ENCODE measurements at places on chromosomes 1 and 21. TPM values are rescaled to one million over a fixed set of nuclear protein-coding genes. Genes with fewer than 3 reads are reported as not detected.

GRCh38 chr1:114260805-114261484 is 107.3 kb upstream of the SYT6 start:
- no peak for DNase-seq

Gene CYP4A11
- not detected for polyA plus RNA-seq

Gene VWA5B1
- not detected for polyA plus RNA-seq

DNA sequence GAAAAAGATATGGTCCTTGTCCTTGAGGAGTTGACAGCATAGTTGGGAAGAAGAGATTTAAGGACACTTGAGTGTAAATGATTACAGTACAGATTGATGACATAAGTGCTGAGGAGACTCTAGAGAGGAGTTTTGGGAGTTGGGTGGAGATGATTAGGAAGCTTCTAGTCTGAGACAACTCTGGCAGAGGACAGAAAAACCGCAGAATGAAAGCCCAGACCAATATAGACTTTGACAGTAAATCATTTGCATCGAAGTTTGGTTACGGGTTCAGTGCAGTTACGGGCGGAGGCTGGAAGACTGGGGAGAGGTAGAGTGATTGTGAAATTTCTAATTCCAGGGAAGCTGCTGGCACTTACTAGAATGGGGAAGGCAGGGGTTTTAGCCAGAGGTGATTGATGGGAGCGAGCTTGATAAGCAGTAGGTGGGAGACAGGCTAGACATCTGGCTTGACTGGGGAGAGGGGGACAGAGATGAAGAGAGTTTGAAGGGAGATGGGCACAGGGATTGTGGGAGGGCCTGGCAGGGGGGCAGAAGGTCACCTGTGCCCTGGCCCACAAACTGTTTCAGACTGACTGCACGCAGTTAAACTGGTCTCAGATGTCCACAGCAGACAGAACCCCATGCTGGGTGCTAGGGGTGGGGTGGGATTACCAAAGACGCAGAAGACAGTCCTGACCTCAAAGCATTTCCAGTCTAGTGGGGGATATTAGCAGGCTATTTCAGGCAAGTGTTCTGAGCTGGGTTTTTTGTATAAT is 20.1 kb downstream of the SH2D2A start:
- no peak for DNase-seq

DNA sequence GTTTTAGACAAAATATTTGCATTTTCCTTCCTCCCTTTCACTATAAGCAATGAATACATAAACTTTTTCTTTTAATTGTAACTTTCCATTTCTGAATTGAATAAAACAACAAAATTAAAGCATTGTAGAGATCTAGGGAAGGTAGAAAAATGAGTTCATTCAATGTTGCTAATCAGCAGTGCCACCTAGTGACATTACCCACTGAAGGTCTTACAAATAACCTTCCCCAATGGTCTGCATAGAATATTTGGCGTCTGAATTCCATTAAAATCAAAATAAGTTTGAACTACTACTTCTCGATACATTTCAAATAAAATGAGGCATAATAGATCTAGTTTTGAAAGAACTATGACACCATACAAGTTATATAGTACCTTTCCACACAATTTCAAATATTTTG is 19.6 kb downstream of the FH start:
- no peak for DNase-seq

- DNase-seq: no peak
Measured at GRCh38 chr1:151362308-151363155, 10.0 kb downstream of the SELENBP1 start.

DNA sequence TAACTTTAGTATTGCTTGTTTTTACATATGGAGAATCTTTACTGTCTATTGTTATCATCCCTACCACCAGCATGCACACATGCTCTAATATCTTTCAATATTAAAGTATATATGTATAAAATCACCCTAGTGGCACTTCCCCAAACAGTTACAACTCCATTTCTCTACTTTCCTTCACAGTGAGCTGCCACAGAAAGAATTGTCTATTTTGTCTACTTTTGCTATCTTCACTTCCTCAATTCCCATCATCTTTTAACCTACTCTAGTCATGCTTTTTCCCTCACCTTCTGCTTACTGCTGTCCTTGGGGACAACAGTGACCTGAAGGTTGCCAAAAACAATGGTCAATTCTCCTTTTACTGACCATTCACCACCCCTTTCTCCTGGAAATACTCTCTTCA is 59.2 kb downstream of the VCAM1 start:
- DNase-seq: no peak

Gene FBXO44
- 13.4 TPM for polyA plus RNA-seq

Gene DISP3
- polyA plus RNA-seq: 0.37 TPM

Data from immature natural killer cell (primary cell).